ENCODE measurements at places on chromosomes 1 and 21.
A peak's percentile ranks its signal among the peaks of the same experiment; 100 is the strongest.

GRCh38 chr1:211372463-211372862, 45.8 kb downstream of the TRAF5 start:
- no peak for DNase-seq

GRCh38 chr1:240219104-240219503, 127.4 kb downstream of the FMN2 start:
- DNase-seq: no peak

DNA sequence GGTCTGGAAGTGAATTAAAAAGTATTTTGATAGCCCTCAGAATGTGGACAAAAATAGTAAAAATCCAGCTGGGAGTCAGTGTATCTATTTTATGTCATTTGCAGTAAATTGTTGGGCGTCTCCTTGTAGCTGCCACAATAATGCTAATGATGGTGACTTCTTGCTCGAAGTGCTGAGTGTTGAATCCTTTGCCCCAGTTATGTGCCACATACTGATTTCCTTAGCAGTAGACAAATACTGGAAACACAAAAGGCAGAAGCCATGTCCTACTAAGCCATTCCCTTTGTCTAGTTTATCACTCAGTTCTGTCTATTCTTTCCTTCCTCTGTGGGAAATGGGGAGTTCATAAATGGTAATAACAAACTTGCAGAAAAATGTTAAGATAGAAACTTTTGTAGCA, 70.7 kb upstream of the CXADR start:
- no peak for DNase-seq

GRCh38 chr21:45846373-45847160, 135.0 kb upstream of the COL6A1 start:
- DNase-seq: peak; percentile 60

- no peak for DNase-seq
These were observed 39.8 kb upstream of the SELENON start for GRCh38 chr1:25760122-25760719.

- DNase-seq: no peak
These were observed 650.3 kb upstream of the NR5A2 start for GRCh38 chr1:199377211-199377610.

DNA sequence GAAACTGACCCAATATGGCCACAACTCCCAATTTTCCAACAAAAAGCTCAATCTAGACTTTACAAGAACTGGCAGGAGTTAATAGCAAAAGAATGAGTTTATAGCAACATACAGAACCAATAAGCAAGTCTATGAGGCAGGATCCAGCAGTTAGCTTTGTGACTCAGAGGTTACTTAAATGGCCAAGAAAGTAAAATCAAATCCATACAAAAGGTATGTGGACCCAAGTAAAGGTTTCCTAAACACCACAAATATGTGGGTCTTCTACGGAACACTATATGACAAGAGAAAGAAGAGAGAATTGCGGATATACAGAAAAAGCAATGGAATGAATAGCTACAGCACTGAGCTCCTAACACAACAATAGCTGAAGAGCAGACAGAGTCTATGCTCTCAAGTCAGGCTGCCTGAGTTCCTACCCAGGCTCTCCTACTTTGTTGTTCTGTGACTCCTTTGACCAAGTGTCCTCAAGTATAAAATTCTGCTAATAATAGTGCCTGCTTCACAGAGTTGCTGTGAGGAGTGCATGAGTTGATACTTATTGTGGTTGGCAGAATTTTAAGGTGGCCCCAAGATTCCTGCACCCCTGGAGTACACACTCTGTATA, 204.3 kb downstream of the SMYD3 start:
- no peak for DNase-seq

GRCh38 chr1:98749152-98749756, 87.7 kb downstream of the SNX7 start:
- DNase-seq: peak; percentile 19

DNA sequence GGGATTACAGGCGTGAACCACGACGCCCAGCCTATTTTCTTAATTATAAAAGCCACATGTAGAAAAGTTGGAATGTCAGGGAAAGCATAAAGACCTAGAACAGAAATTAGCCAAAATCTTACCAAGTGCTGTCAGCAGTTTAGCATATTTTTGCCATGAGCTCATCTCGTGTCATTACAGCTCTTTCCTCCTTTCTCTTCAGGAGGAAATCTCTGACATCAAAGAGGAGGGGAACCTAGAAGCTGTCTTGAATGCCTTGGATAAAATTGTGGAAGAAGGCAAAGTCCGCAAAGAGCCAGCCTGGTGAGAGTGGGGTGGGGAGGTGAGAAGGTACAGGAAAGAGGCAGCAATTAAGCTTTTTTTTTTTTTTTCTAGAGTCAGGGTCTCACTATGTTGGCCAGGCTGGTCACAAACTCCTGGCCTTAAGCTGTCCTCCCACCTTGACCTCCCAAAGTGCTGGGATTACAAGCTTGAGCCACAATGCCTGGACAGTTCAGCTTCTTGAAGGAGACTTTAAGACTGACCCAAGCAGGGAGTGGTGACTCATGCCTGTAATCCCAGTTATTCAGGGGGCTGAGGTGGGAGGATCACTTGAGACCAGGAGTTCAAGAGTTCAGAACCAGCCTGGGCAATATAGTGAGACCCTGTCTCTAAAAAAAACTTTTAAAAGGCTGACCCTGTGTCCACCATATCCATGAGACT, 8.4 kb upstream of the BGLAP start:
- DNase-seq: peak; percentile 84

- peak; percentile 24 for DNase-seq
These were observed 62.6 kb upstream of the SPAG17 start for GRCh38 chr1:118247593-118247992.

GRCh38 chr1:57041901-57042300, 76.1 kb upstream of the C8B start:
- DNase-seq: no peak

GRCh38 chr1:197902131-197902453, 338 bp upstream of the C1orf53 start:
- DNase-seq: no peak

GRCh38 chr1:210250665-210250997, 18.0 kb downstream of the SERTAD4 start:
- peak; percentile 31 for DNase-seq

GRCh38 chr1:51288578-51288977, 41.8 kb downstream of the TTC39A start:
- no peak for DNase-seq

GRCh38 chr1:160676869-160677597, 30.2 kb upstream of the SLAMF1 start:
- DNase-seq: no peak

- no peak for DNase-seq
These were observed 41.4 kb upstream of the TENT5C start for GRCh38 chr1:117564227-117565075.

DNA sequence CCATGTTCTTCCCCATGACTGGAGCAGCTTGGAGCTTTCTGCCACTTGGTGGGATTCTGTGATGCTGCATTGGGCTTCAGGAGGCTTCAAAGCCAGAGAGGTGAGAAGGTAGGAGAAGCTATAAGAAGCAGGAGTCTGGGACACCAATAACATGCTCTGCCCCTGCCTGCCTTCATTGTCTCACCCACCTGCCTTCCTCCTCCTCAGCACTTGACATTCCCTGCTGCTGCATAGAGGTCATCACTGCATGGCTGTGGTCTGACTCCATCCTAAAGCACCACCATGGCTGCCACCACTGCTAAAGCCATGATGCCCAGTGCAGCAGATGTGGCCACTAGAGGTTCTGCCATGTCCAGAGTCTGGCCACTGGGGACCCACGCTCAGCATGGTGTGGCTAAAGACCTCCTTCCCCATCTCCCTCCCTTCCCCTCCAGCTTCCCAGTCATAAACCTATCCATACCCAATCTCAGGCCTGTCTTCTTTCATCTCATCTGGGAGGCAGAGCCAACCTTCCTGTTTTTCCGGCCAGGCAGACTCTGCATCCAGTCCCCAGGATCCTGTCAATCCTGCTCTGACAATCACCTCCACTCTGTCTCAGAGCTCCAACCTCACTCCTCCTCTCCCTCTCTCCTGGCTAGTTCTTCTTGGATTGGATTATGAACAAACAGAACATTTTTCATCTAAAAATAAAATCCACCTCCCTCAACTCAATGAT, 285.1 kb upstream of the POU3F1 start:
- no peak for DNase-seq

DNA sequence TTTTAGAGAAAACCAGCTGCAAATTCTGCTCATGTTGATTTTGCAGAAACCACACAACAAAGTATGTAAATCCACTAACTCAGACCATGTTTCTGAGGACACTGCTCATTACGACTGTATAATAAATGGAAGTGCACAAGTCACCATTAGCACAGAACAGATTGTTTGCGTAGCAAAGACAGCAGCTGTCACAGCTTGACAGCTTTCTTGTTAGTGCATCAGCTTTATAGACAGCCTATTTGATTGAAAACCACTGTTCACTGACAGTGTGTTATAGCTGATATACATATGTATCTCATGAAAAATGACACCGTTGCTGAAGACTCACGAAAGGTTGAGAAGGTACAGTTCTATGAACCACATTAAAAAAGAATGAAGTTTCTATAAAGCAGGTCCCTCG, 560.2 kb upstream of the ZRANB2 start:
- DNase-seq: no peak

GRCh38 chr1:223153177-223154119, 10.4 kb upstream of the TLR5 start:
- DNase-seq: no peak

DNA sequence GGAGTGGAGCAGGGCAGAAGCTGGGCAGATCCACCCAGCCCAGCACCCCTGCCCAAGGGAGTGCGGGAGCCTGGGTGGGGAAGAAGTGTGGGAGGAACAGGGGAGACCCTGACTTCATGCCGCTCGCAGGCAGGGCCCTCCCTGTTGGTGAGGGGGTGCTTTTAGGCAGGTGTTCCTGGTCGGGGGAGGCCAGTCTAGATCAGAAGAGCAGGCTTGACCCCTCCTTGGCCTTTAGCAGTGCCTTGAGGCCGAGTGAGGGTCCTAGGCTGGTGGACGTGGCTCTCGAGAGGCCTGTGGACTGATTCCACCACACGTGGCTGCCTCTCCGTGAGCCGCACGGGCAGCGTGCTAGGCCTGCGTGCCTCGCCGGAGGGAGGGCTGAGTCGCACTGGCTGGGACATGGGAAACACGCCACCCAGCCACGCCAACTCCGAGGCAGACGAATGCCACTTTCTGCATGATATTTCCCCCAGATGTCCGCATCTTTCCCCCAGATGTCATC, 19.4 kb upstream of the COL18A1 start:
- DNase-seq: no peak

DNA sequence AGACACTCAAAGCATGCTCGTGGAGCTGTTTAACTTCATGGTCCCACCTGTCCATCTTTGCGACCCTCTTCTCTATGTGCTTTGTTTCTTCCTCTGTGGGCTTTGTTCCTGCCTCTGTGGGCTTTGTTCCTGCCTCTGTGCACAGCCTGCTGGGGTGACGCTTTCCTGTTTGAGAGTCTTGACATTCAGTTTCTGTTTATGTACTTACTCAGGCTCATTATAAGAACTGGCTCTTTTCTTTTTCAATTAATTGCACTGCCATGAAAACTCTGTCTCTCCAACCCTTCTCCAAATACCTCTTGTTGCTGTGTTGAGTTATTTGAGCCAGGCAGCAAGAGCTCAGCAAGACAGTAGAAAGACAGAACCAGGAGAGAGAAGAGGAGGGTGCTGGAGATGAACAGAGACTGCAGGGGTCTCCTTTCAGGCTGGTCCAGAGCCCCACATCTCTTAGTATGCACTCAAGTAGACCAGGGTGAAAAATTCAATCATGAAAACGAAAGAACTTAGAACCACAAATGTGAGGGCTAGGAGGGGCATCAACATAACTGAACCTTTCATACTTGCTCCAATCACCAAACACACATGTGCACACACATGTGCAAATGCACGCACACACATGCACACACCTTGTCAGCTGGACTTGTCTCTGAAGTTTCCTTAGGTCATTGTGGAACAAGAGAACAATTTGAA, 88.3 kb upstream of the SGIP1 start:
- no peak for DNase-seq

DNA sequence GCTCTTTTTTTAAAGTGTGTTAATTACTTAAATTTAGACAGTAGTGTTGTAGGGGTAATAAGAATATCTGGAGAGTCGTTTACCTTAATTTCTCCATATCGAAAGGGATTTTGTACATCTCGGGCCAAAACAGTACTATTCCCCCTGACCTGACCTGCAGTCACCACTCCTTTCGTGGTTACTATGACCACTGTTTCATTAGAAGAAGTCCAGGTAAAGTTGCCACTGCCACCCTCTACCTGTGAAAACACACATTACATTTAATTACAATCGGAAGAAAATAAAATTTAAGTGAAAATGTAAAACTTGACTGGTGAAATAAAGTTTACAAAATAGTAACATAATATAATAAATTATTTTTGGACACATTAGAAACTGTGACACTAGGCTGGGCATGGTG, 37.2 kb downstream of the NUP210L start:
- DNase-seq: no peak

DNA sequence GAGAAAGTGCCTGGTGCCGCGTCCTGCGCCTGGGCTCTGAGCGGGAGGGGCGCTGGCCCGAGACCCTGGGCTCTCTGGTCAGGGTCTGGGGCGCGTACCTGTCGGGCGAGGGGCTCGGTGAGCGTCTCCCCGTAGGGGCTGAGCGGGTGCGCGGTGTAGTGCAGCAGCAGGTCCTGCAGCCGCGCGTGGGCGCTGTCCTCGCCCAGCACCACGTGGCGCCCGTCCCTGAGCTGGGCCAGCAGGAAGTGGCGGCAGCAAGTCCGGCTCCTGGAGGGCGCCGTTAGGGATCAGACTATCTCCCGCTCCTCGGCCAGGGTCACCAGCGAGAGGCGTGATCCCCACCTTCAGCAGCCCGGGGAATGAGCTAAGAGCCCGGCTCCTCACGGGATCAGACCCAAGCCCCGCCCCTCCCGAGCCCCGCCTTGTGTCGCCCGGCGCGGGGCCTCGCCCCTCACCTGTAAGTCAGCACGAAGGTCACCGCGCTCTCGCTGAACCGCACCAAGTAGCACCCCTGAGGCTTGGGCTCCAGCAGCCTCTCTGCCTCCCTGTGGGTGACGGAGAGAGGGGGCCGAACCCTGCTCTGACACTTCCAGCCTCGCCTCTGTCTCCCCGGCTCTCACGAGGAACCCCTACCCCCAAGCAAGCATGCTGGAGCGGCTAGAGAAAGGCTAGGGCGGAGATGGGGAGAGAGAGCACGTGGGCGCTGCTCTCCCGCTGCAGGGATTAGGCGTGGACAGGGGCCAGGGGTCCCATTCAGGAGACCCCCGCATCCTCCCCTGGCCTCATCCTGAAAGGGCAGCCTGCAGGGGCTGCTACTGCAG, 2.7 kb downstream of the SH2D2A start:
- DNase-seq: peak; percentile 63
